A673 (cell line): ENCODE measurements at places on chromosomes 1 and 21.

DNA sequence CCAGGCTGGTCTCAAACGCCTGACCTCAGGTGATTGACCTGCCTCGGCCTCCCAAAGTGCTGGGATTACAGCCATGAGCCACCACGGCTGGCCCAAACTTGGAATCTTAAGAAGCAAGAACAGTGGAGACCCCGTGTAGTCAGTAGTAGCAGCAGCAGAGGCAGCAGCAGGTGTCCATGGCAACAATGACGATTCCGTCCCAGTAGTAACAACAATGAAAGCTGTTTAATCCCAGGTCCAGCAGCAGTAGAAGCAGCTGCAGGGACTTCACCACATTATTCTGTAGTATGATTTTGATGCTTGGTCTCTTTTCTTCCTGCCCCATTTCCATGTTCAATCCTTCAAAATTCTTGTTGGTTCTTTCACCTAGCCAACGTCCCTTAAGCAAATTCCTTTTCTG, 69.6 kb upstream of the KCTD3 start:
- H3K27me3 ChIP-seq = peaks cover 15% of the 10 kb centered on the region
- DNase-seq = no peak
- H3K4me1 ChIP-seq = no peaks in the 10 kb centered on the region
- no peaks in the 10 kb centered on the region for H3K36me3 ChIP-seq
- H3K4me3 ChIP-seq = no peak overlapping the region
- no peak overlapping the region for H3K27ac ChIP-seq

DNA sequence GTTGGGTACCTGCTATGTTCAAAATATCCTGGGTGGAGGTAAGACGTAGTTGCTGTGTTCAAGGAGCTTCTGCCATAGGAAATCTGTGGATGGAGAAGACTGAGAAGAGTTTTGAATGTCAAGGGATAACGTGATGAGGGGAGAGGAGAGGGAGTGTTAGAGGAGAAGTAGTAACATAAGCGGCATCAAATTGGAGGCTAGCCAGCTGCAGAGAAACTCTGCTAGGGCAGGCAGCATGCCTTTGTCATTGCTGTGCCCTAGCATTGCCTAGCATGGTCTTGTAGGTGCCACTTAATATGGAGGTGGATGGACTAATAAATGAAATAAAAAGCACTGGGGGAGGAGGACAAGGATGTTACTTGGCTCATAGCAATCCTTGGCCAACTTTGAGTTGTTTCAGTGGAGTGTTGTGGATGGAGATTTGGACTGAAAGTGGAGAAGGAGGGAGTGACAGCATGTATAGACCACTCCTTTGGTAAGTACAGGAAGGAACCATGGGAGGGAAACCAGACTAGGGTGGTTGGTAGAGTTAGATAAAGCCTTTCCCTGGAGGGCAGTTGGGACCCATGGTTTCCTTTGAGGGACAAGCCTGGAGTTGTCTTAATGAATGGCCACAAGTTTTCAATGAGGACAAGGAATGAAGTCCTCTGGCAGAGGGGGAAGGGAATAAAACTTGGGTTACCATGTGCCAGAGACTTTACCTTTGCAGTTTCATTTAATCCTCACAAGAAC, 6.3 kb downstream of the VANGL1 start:
- peaks cover 38% of the 10 kb centered on the region for H3K4me1 ChIP-seq
- no peaks in the 10 kb centered on the region for H3K27me3 ChIP-seq
- no peak for DNase-seq
- peaks cover 9% of the 10 kb centered on the region for H3K36me3 ChIP-seq
- no peak overlapping the region for H3K27ac ChIP-seq
- no peak overlapping the region for H3K4me3 ChIP-seq

DNA sequence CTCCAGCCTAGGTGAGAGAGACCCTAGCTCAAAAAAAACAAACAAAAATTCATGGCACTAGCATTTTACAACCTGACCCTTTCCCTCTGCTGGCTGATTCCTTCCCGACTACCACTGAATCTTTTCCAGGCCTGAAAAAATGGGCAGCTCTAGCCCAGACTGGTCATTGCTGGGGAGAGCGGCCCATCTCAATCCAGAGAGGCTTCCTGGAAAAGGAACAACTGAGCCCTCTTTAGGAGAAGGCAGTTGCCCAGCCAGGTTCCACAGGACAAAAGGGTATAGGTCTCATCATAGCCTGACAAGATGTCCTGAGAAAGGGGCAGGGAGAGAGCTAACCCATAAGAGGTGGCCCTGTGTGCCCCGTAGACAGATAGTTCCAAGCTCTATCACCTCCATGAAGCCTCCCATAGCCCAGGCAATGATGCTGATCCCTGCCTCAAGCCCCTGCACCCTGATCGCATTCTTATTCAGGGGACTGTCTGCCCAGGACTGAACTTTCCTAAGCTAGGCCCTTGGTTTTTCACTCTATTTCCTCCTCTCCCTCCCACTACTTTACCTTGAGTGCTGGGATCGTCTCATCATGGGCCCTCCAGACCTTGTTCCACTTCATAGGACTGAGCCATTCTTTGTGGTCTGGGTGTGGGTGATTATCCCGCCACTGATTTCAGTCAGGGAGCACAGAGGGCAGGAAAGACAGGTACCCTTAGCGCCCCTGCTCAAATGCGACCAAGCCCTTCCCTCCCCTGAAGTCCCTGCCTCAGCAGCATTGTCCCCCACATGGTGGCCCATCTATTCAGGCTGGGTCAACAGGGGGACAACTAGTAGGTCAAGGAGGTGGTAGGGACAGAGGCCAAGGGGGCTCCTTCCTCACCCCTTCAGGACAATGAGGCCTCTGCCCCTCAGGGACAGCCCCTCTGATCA, 18.2 kb downstream of the RHBG start:
- no peaks in the 10 kb centered on the region for H3K36me3 ChIP-seq
- no peak for DNase-seq
- no peaks in the 10 kb centered on the region for H3K4me1 ChIP-seq
- peaks cover 14% of the 10 kb centered on the region for H3K27me3 ChIP-seq
- no peak overlapping the region for H3K27ac ChIP-seq
- H3K4me3 ChIP-seq = no peak overlapping the region

- peak overlapping the region; percentile 56 for H3K4me3 ChIP-seq
- H3K36me3 ChIP-seq = peaks cover 9% of the 10 kb centered on the region
- peak overlapping the region; percentile 90 for H3K27ac ChIP-seq
- peaks cover 15% of the 10 kb centered on the region for H3K4me1 ChIP-seq
- H3K27me3 ChIP-seq = no peaks in the 10 kb centered on the region
Observed at GRCh38 chr1:151458802-151459330, 428 bp downstream of the POGZ start.

DNA sequence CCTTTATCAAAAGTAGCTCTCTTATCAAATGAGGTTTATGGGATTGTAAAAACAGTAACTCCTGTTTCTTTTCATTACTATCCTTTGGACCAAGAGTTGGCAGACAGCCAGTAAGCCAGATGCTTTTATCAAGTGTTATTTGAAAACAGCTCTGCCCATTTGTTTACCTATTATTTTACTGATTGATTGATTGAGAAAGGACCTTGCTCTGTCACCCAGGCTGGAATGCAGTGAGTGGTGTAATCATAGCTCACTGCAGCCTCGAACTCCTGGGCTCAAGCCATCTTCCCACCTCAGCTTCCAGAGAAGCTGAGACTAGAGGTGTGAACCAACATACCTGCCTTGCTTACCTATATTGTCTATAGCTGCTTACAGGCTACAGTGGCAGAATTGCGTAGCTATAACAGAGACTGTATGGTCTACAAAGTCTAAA, 3.6 kb downstream of the PRKAB2 start:
- H3K4me3 ChIP-seq = no peak overlapping the region
- no peak overlapping the region for H3K27ac ChIP-seq
- H3K36me3 ChIP-seq = no peaks in the 10 kb centered on the region

- H3K36me3 ChIP-seq = no peaks in the 10 kb centered on the region
- no peak overlapping the region for H3K4me3 ChIP-seq
- no peak for DNase-seq
- no peaks in the 10 kb centered on the region for H3K27me3 ChIP-seq
- no peaks in the 10 kb centered on the region for H3K4me1 ChIP-seq
- no peak overlapping the region for H3K27ac ChIP-seq
Observed at GRCh38 chr21:16187603-16188301, 458.0 kb downstream of the USP25 start.

GRCh38 chr1:109828756-109829505, 65.2 kb upstream of the EPS8L3 start:
- DNase-seq = no peak
- no peak overlapping the region for H3K4me3 ChIP-seq
- H3K27ac ChIP-seq = no peak overlapping the region
- no peaks in the 10 kb centered on the region for H3K27me3 ChIP-seq
- H3K4me1 ChIP-seq = no peaks in the 10 kb centered on the region

- H3K4me3 ChIP-seq = no peak overlapping the region
- H3K27me3 ChIP-seq = no peaks in the 10 kb centered on the region
- no peak for DNase-seq
- H3K4me1 ChIP-seq = no peaks in the 10 kb centered on the region
- H3K36me3 ChIP-seq = no peaks in the 10 kb centered on the region
Observed at GRCh38 chr1:218971156-218971555, 202.5 kb upstream of the LYPLAL1 start.

DNA sequence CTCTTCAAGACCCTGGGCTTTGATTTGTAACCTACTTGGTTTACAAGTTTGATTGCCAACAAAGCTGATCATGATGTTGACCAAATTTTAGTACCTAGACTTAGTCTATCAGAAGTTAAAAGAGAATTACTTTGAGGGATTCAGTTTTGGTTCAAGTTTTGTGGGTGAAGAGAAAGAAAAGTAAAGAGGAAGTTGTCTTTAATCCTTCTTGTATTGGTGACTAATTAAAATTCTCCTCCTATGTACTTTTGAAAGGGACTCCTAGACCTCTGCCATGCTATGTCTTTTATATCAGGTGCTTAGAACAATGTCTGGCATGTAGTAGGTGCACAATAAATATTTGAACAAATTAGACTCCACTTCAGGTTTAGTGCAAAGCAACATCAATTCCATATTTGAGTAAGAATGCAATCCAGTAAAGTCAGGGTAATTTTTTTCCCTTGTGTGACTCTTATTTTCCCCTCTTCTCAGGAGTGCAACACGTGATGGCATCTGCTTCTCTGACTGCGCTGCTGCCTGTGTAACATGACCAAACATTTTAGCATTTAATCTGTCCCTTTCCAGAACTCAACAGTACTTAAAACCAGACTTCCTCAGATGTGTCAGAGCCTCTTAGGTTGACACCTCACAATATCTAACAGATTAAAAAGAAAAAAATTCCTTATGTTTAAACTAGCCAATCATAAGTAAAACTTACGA, 41.1 kb upstream of the KCNQ4 start:
- no peaks in the 10 kb centered on the region for H3K4me1 ChIP-seq
- no peak for DNase-seq
- H3K27ac ChIP-seq = no peak overlapping the region

DNA sequence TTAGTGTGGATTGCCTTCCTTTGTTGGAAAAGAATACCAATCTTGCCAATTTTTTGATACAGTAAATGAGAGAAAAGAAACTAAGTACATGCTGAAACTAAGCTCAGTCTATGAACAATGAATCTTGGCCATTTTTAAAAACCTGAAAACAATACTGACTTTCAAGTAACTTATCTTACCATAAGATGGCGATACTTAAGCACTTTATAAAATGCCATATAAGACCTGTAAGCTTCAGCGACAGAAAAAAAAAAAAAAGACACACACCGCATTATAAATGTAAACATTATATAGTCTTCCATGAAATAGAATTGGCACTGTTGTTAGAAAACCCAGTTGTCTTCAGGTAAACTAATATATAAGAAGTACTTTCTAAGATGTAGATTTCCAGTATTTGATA, 3.0 kb downstream of the OLFM3 start:
- H3K4me3 ChIP-seq = peak overlapping the region; percentile 74
- H3K27me3 ChIP-seq = no peaks in the 10 kb centered on the region
- peak; percentile 85 for DNase-seq

DNA sequence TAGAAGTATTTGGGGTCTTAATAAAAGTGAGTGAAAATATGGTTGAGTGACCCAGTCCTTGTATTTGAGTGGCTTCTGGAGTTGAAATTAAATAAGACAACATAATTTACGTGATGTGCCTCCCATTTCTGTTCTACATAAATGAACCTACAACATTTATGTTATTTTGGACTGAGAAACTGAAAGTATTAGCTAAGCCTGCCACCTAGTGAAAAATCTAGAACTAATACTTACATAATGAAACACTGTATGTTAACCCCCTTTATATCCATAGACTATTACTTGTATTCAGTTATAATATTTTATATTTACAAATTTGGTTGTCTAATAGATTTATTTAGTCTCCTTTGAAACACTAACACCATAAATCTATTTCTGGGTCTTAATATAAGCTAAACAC, 298.9 kb downstream of the KCNT2 start:
- no peak overlapping the region for H3K27ac ChIP-seq
- peak; percentile 54 for DNase-seq
- H3K36me3 ChIP-seq = no peaks in the 10 kb centered on the region

- H3K27ac ChIP-seq = no peak overlapping the region
- no peak for DNase-seq
- peak overlapping the region; percentile 79 for H3K4me3 ChIP-seq
- no peaks in the 10 kb centered on the region for H3K36me3 ChIP-seq
Observed at GRCh38 chr1:46617108-46617800, 643 bp upstream of the MOB3C start.

DNA sequence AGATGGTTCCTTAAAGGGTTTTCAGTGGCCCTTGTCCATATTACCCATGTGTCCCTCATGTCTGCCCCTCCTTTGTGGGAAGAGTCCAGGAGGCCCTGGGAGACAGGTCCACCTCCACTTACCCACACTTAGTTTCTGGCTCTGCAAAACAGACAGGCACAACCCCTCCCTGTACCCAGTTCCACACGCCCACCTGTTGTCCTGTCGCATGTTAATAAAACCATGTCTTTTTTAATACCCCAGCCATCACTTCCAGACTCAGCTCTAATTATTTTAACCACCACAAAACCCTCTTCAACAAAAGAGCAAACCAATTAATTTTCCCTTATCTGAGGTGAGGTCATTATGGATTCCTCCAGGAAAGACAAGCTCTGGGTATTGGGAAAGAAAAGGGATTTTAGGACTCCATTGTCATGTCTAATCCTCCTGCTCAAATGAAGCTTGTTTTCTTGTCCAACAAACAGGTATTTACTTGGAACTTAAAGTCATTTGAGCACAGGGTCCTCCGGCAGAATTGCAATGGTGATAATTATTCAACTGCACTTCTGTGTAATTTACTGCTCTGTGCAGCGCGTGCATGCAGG, 68.9 kb downstream of the CCDC185 start:
- no peaks in the 10 kb centered on the region for H3K4me1 ChIP-seq
- peaks cover 3% of the 10 kb centered on the region for H3K27me3 ChIP-seq
- H3K36me3 ChIP-seq = no peaks in the 10 kb centered on the region

DNA sequence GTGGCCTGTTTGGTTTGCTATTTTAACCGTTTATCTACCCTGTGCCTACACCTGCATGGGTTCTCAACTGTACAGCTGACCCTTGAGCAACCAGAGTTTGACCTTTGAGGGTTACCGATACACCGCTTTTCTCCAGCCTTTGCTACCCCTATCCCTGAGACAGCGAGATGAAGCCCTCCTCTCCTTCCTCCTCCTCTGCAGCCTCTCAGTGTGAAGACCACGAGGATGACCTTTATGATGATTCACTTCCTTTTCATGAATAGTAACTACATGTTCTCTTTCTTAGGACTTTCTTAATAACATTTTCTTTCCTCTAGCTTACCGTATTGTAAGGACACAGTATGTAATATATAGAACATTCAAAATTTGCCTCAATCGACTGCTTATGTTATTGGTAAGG, 14.5 kb upstream of the RNF187 start:
- no peaks in the 10 kb centered on the region for H3K36me3 ChIP-seq
- no peaks in the 10 kb centered on the region for H3K4me1 ChIP-seq
- H3K27ac ChIP-seq = no peak overlapping the region
- DNase-seq = no peak
- H3K27me3 ChIP-seq = peaks cover 33% of the 10 kb centered on the region

- H3K27ac ChIP-seq = peak overlapping the region; percentile 92
- H3K4me1 ChIP-seq = peaks cover 16% of the 10 kb centered on the region
- DNase-seq = no peak
- H3K27me3 ChIP-seq = peaks cover 6% of the 10 kb centered on the region
- H3K4me3 ChIP-seq = peak overlapping the region; percentile 97
Observed at GRCh38 chr21:36700971-36701755, 2.2 kb downstream of the SIM2 start.
